ENCODE measurements at places on chromosomes 3 and 15.

DNA sequence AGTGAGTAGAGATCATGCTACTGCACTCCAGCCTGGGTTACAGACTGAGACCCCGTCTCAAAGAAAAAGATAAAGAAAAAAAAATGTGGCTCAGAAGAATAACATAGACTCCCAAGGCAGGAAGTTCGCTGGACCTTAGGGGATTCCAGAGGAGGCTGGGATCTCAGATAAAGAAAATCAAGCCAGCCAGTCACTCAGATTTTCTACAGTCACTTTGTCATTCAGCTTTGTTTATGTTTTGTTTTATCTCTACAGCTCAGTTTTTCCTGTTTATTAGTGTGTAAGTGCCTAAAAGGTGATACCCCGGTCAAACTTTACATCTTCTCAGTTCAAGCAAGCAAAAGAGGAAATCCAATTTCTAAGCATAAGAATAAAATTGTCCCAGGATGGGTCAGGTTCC lies 6.3 kb downstream of the TMEM202 start:
- DNase-seq: no peak

- DNase-seq: no peak
Observed at GRCh38 chr3:119368298-119368697, 74.1 kb downstream of the ARHGAP31 start.

- no peak for DNase-seq
Observed at GRCh38 chr3:149332771-149333170, 665 bp downstream of the TM4SF18 start.

DNA sequence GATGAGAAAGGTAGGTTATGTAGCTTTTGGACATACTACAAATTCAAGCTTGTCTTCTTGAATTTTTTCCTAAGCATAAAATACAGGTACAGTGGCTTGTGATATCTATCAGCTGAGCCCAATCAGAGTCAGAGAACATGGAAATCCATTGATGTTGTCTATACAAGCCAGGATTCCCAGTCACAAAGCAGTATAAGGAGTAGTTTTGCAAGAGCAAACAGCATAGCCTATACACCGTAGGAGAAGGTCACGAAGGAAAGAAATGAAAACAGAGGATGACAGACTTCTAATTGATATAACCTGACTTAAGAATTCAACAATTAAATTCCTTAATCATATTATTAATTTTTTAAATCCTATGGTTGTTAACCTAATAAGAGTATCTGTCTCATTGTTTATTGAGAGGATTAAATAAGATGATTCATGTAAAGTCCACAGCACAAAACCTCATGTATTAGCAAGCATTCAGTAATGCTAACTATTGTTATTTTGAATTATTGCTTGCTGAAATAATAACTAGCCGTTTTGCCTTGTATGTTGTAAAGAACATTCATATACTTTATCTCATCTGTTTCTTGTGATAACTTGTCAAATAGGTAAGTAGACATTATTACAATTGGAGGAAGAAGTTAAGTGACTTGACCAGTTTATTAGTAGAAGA lies 276.6 kb upstream of the ZPLD1 start:
- DNase-seq: no peak

DNA sequence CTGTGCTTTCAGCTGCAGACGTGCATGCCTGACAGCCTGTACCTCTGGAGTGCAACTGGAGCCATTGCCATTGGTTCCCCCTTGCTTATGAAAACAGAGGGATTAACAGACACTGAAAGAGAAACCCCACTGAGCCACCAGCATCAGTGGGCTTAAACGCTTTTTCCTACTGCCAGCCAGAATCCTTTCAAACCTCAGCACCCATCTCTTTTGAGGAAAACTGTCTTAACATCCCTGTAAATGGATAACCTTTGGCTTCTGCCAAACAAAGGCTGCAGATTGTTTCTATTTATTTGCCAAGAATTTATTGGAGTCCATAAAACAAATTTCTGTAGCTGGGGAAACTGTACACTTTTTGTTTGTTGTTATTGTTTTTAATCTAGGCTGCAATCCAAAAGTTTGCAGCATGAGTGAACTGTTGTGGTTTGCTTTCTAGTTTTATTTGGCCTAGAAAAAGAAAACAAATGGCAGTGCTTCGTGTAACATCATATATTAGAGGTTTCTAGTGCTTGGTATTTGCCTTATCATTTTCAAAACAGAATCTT lies 369.2 kb upstream of the IL12A start:
- DNase-seq: peak; percentile 44

- no peak for DNase-seq
Observed at GRCh38 chr3:64387688-64388087, 162.4 kb upstream of the PRICKLE2 start.

DNA sequence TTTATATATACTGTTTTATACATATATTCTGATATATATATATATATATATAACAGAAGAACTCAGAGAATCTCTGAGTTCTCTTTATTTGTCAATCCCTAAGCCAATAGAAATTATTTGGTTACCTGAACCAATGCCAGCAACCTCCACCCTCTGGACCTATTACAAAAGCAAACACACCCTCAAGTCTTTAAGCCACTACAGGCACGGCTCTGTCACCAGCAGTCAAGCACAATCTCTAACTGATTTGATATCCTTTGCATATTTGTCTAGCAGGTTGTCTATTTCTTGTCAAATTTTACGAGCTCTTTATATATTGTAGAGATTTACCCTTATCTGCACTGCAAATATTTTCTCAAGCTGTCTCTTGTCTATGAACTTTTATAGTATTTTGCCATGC lies 66.6 kb upstream of the TOPAZ1 start:
- no peak for DNase-seq

Data from DMS79 (cell line).